ENCODE measurements at places on chromosomes 3 and 15.

DNA sequence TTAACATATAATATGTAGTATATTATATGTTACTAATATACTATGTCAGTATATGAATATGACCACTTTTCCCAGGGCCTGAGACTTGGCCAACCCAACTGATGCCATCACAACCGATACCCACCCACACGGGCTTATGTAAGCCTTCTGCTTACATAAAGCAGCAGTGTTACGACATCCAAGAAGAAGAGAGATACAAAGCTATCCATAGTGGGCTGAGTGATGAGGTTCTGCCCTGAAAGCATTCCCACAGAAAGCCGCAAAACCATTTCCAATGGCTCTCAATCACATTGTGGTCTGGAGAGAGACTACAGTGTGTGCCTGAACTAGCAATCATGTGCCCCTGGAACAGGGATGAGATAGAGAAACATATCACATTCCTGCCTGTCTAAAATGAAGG, 177.9 kb downstream of the PLOD2 start:
- DNase-seq = no peak

GRCh38 chr3:62665627-62666437, 209.4 kb downstream of the CADPS start:
- DNase-seq = peak; percentile 57

DNA sequence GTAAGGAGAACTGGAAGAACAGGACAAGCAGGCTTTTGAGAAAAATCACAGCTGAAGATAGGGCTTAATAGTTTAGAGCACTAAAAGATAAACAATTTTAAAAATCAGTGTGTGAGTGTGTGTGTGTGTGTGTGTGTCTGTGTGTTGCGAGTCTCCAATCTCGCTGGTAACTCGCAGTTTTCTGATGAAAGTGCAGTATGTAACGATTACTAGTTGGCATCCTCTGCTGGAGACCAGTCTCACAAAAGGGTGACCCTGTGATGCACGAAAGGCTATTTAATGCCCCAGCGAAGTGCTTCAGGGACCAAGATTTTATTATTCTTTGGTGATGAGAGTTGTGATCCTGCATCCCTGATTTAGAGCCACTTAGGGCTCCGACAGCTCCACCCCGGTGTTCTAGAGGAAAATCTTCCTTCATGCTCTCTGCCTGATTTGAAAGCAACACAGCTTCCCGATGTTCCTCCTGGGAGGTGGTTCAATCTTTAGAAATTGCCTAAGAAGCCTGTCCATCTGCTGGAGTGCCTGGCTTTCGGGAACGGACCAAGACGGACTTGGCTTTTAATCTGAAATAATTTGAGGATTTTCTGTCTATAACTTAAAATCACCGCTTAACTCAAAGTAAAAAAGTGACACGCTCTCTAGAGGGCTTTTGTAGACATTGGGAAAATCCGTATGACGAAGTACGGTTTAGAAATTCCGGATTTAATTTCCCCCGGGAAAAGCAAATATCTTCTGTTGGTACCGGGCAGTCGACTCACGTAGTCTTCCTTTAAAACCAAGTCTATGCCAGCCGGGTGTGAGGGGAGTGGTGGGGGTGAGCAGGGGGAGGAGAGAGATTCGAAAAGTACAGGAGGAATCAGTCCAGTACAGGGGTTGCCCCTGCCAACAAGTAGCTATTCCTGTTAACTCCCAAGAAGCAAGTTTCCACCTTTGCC, 1.1 kb upstream of the ALCAM start:
- no peak for DNase-seq

DNA sequence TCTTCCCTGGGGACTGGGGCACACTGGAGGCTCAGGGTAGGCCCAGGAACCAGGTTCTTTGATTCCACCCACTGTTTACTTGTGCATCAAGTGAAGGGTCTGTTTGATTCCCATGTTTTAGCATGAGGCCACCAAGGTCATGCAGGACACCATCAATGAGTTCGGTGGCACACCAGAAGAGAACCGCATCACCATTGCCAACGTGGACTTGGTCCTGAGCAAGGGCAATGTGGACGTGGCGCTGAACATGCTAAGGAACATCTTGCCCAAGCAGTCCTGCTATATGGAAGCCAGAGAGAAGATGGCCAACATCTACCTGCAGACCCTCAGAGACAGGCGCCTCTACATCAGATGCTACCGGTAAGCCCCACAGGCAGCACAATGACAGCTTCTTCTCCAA, 21.5 kb downstream of the TTC21A start:
- DNase-seq = no peak

- DNase-seq = no peak
These were observed 82.3 kb downstream of the CLDN11 start for GRCh38 chr3:170500995-170501394.

GRCh38 chr3:61110576-61110975, 140.7 kb downstream of the FHIT start:
- DNase-seq = peak; percentile 57

DNA sequence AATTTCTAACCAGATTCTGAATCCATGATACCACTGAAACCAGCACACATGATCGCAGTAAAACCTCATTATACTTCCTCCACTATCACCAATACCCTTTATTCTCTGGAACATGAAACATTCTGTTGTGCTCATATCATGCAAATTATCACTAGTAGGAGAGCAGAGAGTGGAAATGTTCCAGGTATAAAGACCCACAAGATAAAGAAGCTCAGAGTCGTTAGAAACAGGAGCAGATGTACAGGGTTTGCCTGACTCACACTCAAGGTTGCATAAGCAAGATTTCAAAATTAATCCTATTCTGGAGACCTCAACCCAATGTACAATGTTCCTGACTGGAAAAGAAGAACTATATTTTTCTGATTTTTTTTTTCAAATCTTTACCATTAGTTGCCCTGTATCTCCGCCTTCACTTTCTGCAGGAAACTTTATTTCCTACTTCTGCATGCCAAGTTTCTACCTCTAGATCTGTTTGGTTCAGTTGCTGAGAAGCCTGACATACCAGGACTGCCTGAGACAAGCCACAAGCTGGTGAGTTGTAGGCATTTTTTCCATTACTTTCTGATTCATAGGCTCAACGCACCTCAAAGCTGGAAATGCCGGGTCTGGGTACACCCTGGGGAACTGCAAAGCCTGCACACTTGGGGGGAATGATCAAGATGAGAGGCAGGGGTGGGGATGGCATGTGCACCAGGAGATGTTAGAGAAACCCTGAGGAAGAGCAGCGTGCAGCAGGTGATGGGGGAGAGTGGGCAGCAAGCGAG, at the start of gene CCR2:
TSS of gene CCR2 (plus strand) at position 465 of the 764 bp plus-strand sequence. CDS start 3,417 bp downstream, outside the sequence.
- peak; percentile 41 for DNase-seq

Measured in activated CD4-positive, alpha-beta T cell treated with anti-CD3 and anti-CD28 coated beads, Interleukin-2, Interleukin-6, amounts not matched to agents 100 ng/mL and 50 ng/mL, durations not matched to agents 16 hours and 8 hours (primary cell).